ENCODE measurements at places on chromosomes 12 and 14.

GRCh38 chr14:57833323-57833722, 32.6 kb downstream of the SLC35F4 start:
- DNase-seq = no peak

- no peak for DNase-seq
Observed at GRCh38 chr12:593396-594270, 69.6 kb downstream of the NINJ2 start.

GRCh38 chr12:83313322-83313721, 626.6 kb downstream of the TMTC2 start:
- DNase-seq = no peak

DNA sequence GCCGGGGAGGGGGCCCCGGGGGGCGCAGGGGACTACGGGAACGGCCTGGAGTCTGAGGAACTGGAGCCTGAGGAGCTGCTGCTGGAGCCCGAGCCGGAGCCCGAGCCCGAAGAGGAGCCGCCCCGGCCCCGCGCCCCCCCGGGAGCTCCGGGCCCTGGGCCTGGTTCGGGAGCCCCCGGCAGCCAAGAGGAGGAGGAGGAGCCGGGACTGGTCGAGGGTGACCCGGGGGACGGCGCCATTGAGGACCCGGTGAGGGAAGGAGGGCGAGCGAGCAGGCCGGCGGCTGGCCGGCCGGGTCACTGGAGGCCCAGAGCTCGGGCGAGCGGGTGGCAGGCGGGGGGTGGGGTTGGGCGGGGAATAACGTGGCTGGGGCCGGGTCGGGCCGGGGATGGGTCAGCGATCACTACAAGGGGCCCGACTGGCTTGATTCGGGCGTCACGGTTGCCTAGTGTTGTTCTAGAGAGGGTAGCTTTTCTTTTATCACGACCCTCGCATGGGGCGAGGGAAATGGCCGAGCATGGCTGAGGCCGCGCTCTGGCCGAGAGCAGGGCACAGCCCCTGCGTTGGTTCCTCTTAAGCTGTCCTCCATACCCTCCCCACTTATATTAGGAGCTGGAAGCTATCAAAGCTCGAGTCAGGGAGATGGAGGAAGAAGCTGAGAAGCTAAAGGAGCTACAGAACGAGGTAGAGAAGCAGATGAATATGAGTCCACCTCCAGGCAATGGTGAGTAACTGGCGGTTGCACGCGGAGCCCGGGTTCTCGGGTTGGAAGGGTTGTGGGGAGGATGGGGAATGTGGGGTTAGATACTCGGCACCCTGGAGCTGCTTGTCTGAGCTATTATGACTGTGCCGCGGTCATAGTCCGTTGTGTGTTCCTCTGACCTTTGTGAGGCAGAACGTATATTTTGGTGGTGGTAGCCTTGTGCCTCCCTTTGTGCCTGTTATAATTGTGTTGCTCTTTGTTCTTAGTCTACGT, 603 bp downstream of the PABPN1 start:
- DNase-seq = peak; percentile 57

GRCh38 chr12:96194971-96195844, 1.0 kb downstream of the ELK3 start:
- DNase-seq = peak; percentile 66

Data from colonic mucosa (tissue), 4 donors.